Activated CD8-positive, alpha-beta memory T cell treated with anti-CD3 and anti-CD28 coated beads for 1 hour (primary cell): ENCODE measurements at places on chromosomes 2 and 18.

DNA sequence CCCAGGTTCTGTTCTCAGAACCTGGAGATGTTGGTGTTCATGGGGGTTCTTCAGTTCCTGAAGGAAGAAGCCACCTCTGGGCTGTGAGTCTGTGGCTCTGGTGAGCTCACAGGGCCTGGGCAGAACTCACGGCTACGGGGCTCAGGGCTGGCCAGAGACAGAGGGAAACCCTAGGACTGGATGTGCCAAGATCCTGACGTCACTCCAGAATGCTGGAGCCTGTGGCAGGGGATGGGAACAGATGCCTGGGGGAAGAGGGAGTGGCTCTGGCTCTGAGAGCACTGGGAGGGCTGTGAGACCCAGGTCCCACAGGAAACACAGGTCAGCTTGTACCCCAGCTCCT, at the start of gene OTOF:
TSS of gene OTOF (minus strand) at position 214 of the 343 bp plus-strand sequence.
- no peak for DNase-seq

DNA sequence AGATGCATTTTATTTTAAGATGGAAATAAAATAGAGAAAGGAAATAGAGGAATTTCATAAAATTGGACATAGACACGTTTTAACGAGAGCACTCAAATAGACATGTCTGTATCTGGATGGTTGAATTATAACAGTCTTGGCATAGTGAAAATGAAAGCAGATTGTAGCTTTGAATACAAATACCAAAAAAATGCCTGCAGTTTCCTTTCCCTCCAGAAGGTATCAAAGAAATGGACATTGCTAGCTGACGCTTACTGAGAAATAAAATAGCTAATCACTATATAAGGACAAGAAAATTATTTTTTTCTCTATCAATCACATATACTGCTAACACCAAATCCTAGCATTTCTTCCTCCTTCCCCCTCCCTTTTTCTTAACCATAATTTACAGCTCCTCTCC, 11.4 kb upstream of the MAPRE2 start:
- no peak for DNase-seq

DNA sequence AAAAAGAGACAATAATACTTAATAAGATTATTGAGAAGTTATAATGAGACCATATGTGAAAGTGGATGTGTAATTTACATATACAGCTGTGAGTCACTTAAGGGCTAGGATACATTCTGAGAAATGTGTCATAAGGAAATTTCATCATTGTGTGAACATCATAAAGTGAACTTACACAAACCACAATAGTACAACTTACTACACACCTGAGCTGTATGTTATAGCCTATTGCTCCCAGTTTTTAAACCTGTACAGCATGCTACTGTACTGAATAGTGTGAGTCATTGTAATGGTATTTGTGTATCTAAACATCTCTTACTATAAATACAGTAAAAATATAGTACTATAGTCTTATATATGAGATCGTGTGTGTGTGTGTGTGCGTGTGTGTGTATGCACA, 1420.3 kb upstream of the PIK3C3 start:
- no peak for DNase-seq

DNA sequence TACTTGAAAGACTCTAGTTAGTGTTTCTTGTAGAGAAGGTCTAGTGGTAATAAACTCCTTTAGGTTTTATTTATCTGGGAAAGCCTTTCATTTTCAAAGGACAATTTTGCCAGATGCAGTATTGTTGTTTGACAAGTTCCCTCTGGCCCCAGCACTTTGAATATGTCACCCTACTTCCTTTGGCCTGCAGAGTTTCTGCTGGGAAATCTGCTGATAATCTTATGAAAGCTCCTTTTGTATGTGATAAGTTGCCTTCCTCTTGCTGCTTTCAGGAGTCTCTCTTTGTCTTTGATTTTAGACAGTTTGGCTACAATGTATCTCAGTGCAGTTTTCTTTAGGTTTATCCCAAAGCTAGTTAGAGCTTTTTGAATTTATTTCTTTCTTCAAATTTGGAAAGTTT, 106.2 kb upstream of the L3MBTL4 start:
- no peak for DNase-seq

- no peak for DNase-seq
Measured at GRCh38 chr2:188678882-188679281, 295.3 kb upstream of the COL3A1 start.

GRCh38 chr2:107461301-107461700, 365.4 kb upstream of the RGPD4 start:
- DNase-seq, result no peak

DNA sequence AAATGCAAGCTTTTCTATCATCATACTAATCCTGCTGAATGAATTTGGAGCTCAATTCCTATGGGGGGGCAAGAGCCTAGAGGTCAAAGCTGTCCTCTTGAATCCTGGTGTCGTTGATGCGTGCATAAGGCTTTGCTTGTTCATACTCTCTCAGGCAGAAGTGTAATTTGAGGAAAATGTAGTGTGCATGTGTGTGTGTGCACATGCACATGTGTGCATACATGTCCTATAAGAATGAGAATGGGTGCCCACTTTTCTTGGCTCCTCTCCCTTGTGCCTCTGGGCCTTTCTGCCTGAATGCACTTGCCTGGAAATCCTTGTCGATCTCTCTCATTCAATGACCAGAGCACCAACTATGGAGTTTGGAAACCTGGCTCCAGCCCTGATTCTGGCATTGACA, 28.5 kb upstream of the C18orf32 start:
- no peak for DNase-seq

DNA sequence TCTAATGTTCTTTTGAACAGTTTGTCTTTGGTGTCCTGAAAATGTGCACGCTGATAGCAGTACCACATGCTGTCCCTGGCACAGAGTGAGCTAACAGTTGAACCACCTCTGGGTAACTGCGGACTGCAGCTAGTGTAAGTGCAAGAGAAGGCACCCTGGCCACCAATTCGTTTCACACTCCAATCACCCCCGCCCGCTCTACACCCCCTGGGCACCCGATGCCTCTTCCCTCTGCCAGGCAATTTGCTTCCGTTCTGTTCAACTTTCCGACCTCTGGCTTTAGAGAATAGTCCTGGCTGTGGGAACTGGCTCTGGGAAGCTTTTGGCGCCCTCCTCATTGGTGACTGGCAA, 1.4 kb downstream of the DOCK10 start:
- DNase-seq, result no peak

DNA sequence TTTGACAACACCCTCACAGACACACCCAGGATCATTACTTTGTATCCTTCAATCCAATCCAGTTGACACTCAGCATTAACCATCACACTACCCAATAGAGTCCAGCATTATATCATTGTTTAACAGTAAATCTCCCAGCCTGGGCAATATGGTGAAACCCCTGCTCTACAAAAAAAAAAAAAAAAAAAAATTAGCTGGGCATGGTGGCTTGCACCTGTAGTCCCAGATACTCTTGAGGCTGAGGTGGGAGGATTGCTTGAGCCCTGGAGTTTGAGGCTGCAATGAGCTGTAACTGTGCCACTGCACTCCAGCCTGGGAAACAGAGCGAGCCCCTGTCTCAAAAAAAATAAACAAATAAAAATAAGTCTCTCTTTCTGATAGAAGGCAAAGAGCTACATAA, 304.0 kb downstream of the STK39 start:
- no peak for DNase-seq

DNA sequence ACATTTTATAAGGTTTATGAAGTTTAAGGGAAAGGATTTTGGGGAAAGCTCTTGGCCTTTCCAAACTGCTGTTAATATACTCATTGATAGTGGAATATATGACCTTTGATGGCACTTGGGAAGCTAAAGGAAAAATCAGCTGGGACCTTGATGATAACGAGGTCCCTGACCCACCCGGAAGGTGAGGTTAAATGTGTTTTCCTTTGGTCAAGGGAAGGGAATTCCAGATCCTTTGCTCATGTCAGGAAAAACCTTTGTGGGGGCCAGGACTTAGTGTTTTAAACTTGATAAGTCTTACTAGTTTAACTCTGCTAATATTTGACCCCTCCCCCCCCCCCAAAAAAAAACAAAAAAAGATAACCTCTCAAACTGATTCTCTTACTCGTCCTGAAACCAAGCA, 50.7 kb downstream of the CRIM1 start:
- DNase-seq, result no peak

GRCh38 chr2:218856896-218857243, 2.7 kb upstream of the WNT6 start:
- DNase-seq, result no peak

- DNase-seq, result no peak
Measured at GRCh38 chr2:160338901-160339685, 139.0 kb upstream of the ITGB6 start.

DNA sequence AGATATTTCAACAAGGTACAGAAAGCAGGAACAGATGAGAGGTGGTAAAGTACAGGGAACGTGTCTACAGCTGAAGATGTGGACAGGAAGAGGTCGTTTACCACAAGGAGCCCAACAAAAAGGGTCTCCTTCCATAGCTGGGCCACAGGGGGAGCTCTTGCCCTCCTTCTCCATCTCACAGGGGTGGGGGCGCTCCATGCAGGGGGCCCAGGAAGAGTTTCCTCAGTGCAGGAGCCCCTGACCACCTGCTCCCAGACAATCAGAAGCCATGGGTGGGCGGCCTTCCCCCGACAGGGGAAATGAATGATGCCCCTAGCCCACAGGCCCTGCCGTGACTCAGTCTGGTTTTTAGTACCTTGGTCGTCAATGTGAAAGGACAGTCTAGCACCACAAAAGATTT, 163.6 kb upstream of the ZNF516 start:
- no peak for DNase-seq

DNA sequence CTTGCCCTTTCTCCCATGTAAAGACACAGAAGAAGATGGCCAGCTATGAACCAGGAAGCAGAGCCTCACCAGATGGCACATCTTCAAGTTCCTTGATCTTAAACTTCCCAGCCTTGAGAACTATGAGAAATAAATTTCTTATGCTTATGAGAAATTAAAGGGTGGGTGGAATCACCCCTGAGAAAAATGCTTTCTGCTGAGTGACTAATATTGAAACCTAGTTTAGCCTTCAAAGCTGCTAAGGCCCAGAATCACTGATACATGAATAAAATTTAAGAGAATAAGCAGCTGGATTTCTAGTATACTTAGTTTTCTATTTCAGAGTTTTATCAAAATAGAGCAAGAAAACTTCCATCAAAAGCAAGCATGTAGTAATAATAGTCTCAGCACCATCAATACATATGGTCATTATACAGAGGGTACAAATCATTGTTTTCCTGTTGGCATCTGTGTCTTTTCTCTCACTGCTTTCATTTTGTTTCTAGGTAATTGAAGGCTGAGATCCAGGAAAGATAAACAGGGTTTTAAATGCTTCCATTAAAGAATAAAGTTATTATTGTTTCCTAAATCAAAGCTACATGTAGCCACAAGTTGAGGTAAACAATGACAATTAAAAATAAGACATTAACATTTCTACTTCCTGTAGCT, 53.3 kb upstream of the COL5A2 start:
- no peak for DNase-seq

DNA sequence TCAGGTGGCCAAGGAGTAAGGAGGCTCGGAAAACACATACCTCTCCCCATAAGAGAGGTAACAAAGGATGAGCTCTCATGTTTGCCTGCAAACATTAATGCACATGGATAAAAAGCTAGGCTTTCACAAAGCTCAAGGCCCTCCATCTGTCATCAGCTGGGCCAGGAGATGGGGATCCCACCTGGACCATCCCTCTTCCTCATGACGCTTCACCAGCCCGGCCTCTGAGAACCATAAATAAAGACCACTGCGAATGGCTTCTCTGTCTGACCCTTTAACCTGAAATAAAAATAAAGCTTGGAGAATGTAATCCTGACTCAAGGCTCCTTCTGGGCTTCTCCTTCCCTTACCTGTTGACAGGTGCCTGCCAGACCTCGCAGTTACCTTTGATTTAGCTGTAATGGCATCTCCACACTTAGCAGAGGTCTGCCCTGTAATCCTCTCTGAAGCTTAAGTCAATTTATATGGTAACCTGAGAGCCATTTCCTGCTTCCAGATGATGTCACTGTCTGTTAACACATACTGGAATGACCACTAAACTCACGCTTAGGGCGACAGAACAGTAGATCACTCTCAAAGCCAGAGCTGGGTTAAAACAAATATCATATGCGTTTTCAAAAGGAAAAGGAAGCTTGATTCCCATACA, 29.3 kb upstream of the FOXI3 start:
- DNase-seq, result no peak

DNA sequence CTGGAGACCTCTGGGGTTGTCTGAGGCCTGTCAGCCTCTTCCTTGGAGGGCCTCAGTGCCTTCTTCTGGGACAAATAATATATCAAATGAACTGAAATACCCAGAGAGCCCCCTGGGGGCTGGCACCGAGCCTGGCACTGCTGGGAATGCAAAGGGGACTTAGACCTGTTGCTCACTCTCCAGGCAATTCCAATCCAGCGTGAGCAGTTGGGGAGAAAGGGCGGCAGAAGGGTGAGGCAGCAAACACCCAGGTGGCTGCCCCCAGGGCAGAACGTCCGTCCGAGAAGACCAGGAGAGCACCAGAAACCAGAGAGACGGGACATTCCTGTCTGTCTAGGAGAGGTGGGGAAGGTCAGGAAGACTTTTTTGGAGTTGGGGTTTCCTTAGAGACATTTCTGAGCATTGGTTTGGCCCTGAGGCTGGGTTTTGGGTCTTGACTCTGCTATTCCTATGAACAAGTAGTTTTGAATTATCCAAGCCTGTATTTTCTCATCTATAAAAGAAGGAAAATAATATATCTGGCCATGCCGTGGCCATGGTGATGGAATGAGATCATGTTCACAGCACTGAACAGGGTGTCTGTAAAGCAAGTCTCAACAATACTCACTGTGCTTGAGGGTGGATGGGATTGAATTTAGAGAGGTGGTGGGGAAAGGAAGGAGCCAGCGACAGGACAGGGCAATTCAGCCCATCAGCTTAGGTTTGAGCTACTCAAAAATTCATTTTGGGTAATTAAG, 44.3 kb upstream of the ZBTB7C start:
- no peak for DNase-seq

GRCh38 chr2:186530314-186530713, 44.3 kb downstream of the ZC3H15 start:
- no peak for DNase-seq

DNA sequence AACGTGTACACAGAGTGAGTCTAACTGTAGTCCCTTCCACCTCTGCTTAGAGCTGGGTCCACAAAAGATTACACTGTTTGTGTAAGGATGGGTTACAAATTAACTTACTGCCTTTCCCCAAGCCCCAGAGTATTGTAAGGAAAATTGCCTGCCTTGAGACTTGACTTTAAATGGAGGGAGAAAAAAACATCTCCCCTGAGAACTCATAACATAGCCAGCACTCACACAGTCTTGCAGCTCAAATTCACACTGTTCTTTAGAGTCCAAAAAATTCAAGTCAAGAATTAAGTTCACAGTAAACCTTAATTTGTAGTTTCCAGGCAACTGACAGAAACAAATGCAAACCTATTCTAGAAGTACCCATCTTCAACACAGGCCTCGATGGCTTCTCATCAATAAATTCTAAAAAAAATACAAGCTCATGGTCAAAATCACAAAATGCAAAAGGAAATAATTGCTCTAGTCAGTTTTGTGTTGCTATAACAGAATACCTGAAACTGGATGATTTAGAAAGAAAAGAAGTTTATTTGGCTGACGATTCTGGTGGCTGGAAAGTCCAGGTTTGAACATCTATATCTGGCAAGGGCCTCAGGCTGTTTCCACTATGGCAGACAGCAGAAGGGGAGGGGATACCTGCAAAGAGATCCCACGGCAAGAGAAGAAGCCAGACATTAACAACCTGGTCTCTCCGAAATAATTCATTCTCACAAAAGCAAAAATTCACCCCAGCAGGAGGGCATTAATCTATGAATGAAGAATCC, 34.6 kb upstream of the TMEM17 start:
- DNase-seq, result no peak

- no peak for DNase-seq
Measured at GRCh38 chr2:171088057-171088834, 72.4 kb downstream of the TLK1 start.
